Stimulated activated CD4-positive, alpha-beta T cell treated with anti-CD3 and anti-CD28 coated beads, Interleukin-1b, Interleukin-23, amount 100 ng/mL, for 48 hours (primary cell): ENCODE measurements at places on chromosomes 6 and 20.
A peak's percentile ranks its signal among the peaks of the same experiment; 100 is the strongest.

DNA sequence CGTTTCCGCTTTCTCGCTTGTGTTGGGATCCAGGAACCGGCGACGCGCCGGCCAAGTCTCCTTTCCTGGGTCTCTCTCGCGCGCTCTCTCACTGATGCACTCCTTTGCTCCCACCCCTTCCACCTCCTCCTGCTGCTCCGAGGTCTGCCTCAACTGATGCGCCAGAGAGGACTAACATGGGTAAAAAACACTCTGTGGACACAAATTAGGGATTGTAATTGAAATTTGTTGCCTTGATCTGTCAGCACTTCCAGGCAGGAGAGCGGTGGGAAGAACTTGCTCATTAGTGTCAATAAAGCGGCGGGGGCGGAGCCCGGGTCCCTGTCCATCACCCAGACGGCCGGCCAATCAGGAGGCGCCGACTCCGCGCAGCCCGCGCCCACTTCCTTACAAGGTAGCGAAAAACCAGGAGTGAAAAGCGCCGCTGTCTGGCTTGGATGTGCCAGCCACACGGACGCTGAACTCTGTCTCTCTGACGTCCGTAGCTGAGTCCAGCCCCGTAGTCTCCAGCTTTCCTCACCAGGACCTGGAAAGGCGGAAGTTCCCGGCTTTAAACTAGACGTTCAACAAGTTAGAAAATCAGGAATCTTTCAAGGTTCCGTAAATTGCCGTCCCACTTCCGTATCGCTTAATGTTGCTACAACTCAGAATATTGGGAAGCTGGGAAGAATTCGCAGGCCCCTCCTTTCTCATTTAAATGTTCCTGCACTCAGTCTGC is at the start of gene TBX18:
Gene TBX18 (minus strand): TSS at position 267 of the 718 bp plus-strand sequence. CDS start 417 bp downstream, outside the sequence.
- peak; percentile 42 for DNase-seq

- no peak for DNase-seq
These were observed 281.9 kb downstream of the PKHD1 start for GRCh38 chr6:51805517-51805916.

DNA sequence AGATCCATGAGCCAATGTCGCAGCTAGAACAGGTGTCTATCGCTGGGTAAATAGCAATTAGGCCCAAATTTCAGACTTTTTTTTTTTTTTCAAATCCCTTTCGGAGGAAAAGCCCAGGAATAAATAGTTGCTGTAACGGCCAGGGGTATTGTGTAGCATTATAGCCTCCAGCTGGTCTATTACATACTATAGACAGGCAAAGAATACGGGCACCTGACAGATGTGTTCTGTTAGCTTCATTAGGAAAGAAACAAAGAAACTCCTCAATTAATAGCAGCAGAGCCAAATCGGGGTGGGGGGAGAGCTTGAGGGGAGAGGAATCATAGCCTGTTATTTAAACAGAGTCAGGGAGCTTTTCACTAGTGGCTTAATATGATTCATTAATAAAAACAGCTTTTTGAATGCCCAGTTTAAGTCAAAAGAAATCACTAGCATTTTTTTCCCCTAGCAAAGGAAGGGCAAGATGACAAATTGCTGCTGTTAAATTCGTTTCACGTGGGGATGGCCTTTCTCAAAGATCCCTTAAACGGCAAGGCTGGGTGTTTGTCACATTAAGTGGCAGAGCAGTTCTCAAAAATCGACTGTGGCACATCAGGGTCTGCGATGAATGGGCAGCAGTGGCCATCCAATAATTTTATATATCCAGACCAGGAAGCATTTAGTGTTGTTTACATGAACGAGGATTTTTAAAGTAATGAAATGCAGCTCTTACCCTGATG is 139.4 kb downstream of the ID4 start:
- DNase-seq, result no peak

- DNase-seq, result no peak
These were observed 125.4 kb downstream of the HIVEP1 start for GRCh38 chr6:12137480-12137879.

DNA sequence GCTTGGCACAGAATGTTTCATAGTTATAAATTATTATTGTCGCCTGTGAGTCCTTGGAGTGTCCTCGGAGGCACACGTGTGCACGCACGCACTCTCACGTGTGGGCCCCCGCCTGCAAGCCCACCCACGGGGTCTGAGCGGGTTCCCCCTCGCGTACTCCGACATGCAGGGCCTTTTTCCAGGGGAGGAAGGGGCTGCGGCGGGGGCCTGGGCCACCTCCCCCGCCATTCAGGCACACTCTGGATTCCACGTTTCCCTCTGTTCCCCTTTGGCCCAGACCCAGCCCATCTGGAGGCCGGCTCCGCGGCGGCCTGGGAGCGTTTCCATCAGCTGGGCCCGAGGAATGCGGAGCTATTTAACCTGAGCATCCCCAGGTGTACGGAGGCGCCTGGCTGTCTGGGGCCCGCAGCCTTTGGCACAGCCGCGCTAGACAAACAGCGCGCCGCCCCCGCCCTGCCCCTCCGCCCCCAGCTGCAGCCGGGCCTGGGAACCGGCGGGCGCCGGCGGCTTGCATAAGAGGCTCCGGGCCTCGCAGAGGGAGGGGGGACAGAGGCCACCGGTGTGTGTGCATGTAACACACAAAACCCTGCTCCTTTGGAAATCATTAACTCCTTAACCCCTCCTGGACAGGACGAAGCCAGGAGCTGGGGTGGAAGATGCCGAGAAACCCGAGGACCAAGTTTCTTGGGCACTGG is 3.3 kb downstream of the ID1 start:
- no peak for DNase-seq

DNA sequence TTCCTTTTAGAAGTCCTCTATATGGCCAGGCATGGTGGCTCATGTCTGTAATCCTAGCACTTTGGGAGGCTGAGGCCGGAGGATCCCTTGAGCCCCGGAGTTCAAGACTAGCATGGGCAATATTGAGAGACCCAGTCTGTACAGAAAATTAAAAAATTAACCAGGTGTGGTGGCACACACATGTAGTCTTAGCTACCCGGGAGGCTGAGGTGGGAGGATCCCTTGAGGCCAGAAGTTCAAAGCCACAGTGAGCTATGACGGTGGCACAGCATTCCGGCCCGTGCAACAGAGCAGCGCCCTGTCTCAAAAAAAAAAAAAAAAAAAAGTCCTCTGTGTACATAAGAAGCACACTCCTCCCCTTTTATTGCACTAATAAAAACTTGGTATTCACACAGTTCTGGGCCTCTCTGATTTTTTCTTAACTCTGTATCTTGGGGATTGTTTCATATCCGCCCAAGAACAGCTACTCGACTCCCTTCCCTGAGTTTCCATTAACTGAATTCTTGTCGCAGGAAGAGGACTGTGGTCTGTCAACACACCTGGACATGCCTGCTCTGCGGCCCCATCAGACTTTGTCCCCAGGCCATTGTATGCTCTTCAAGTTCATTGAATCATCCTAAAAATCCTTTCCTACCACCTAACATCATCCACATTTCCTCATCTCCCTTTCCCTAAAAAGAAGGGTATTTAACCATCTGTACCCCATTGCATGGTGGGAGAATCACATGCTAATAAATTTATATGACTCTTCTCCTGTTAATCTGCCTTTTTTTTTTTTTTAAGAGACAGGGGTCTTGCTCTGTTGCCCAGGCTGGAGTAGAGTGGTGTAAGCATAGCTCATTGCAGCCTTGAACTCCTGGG is 25.9 kb upstream of the PPP1R3G start:
- DNase-seq, result no peak

DNA sequence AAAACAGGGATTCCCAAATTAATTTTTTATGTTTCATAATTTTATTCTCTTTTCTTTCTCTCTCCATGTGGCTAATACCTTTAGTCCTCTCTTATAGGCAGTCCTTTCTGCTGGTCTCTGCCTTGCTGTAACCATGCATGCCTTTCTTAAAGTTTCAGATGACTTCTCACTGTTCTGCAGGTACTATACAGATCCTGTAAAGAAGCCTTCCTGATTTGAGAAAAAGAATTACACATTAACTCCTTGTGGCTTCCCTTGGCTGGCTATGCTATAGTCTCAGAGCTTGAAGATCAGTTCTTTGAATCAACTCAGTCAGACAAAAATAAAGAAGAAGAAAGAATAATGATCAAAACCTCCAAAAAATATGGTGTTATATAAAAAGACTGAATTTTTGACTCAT is 7.3 kb upstream of the GPR63 start:
- no peak for DNase-seq

- DNase-seq, result no peak
These were observed 255.3 kb upstream of the POU3F2 start for GRCh38 chr6:98579079-98579478.

GRCh38 chr6:162733489-162733888 is 5.7 kb downstream of the PACRG start:
- DNase-seq, result no peak

- no peak for DNase-seq
These were observed 125.3 kb downstream of the ATXN1 start for GRCh38 chr6:16635810-16636602.

GRCh38 chr6:22642254-22642653 is 72.9 kb downstream of the HDGFL1 start:
- no peak for DNase-seq

DNA sequence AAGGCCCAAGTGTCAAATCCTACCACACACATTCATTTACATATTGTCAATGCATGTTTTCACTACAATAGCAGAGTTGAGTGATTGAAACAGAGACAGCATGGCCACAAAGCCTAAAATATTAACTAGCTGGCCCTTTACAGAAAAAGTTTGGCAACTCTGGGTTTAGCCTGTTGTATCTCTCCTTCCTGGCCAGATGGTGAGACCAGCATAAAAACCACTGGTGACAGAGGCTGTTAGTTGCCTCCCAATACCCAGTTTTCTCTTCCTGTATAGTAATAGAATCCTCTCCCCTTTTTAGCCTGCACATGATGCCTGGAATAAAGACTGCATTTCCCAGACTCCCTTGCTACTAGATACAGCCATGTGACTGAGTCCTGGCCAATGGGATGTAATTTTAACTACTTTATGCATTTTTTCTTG is 100.0 kb upstream of the TAB2 start:
- DNase-seq, result no peak

DNA sequence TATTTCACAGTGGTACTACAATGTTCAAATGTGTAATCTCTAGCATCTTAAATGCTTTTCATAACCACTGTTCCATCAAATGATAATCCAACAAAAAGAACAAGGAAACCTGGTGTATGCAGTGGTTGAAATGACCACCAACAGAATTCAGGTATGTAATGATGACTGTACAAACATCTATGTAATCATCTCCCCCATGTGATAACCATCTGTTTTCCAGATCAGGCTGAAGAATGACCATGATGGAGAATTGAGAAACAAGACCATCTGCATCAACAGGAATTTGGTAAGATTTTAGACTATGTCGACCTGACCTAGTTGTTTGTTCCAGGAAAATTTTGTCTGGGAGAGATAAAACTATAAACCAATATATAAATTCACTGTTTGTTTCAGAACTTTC is 81.3 kb upstream of the ASCC3 start:
- DNase-seq, result no peak

DNA sequence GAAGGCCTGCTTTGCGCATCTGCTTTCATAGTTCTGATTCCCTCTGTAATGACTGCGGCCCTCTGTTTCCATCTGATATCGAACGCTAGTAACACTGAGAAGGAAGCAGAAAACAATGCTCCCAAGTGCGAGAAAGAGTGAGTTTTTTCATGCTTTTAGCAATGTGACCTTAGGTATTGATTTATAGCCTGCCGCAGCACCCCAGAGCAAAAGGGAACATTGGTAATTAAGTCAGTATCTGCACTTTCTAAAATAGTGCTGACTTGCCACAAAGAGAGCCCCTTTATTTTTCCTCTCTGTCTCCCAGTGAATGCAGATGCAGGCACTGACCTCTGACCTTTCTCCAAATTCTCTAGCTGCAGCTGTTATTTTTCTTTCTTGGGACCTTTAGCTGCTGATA is 129.8 kb downstream of the HDGFL1 start:
- DNase-seq, result no peak

DNA sequence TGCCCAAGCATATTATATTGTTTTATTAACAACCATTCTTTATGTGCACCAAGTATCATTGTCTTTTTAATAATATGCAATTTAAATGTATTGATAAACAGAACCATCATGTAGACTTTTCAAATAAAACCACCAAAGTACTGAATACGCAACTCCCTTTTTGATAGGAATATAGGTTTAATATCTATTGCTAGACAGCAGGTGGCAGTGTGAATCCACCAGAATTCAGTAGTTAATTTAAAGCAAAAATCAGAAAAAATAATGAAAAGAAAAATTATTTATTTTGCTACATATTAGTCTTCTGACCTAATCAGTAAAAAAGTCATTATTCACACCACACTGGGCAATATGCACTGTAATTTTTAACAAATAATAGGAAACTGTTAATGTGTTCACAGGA is 143.7 kb downstream of the KLHL32 start:
- DNase-seq, result no peak

GRCh38 chr20:23085436-23086055 is 578 bp downstream of the CD93 start:
- no peak for DNase-seq

DNA sequence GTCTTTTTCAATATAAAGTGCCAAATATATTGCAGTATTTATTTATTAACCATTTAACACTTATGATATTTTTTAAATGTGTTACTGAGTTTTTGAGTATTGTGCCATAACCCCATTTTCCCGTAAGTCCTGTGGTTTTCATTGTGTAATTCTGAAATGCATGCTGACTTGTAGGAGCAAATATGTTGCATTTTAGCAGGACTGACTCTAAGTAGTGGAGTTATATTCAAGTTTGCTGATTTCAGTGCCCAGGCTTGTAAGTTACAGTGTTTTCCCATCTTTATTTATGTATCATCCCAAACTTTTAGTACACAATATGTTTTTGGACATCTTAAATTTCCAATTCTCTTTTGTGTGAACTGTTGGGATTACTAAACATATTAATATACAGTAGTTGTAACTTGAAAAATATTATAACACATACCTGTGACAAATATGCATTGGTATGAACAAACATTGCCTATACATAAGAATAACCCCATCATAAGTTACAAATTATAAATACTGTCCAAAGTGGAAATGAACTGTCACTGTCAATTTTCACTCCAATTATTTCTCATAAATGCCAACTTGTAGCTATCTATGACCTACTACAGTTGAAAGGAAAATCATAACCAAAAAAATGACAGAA is 179.3 kb upstream of the RUNX2 start:
- DNase-seq, result no peak

- no peak for DNase-seq
These were observed 17.8 kb downstream of the RAB44 start for GRCh38 chr6:36715469-36715868.

DNA sequence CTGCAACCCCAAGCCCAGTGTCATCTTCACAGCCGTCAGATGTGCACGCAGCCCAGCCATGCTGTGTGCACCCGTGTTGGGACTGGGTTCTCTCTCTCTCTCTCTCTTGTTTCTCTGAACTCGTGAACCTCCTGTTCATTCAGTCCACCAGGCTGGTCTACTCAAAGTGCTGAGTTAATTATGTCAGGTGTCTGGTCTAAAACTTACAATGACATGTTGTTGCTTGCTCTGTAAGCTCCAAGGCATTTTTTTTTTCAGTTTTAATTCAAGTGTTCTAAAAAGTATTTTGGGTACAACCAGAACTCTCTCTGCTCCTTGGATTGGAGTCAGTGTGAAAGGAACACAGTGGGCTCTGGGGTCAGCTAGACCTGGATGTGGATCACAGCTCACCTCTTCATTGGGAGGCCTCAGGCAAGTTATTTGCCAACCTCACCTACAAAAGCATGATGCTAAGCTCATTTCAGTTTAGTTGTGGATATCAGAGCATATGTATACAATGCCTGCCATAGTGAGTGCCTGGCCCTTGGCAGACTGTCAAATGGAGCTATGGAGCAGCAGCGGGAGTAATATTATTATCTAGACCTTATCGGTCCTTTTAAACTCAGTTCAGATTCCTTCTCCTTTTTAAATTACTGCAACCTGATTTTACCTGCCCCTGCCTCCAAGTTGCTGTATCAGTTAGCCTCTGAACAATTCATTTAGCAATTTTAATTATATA is 59.5 kb downstream of the PLEKHG1 start:
- DNase-seq, result no peak
